Naive thymus-derived CD8-positive, alpha-beta T cell (primary cell): ENCODE measurements at places on chromosomes 1 and 21. TPM values are rescaled to one million over a fixed set of nuclear protein-coding genes. Genes with fewer than 3 reads are reported as not detected.

Gene PGLYRP4
- polyA plus RNA-seq: not detected

Gene C2CD4D
- 0.26 TPM for polyA plus RNA-seq

Gene DNASE2B
- not detected for polyA plus RNA-seq

Gene OR2L13
- 0.32 TPM for polyA plus RNA-seq

DNA sequence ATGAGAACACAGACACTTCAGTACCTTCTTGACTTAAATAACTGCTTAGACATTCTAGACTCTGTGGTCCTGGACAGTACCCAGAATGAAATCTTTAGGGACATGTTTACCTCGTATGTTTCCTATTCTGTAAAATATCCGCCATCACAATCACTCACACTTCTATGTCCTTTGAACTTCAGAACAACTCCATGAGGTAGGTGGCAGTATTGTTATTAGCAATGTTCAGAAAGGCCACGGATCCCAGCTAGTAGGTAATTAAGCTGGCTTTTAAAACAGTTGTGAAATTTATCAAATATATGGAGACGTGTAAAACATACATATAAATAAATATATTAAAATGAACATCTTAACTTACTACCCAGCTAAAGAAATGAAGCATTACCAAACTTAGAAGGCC is 83.4 kb downstream of the CACHD1 start:
- H3K4me1 ChIP-seq: peaks cover 46% of the 10 kb centered on the region
- no peak overlapping the region for H3K4me3 ChIP-seq
- H3K27me3 ChIP-seq: no peaks in the 10 kb centered on the region
- no peak overlapping the region for H3K27ac ChIP-seq

DNA sequence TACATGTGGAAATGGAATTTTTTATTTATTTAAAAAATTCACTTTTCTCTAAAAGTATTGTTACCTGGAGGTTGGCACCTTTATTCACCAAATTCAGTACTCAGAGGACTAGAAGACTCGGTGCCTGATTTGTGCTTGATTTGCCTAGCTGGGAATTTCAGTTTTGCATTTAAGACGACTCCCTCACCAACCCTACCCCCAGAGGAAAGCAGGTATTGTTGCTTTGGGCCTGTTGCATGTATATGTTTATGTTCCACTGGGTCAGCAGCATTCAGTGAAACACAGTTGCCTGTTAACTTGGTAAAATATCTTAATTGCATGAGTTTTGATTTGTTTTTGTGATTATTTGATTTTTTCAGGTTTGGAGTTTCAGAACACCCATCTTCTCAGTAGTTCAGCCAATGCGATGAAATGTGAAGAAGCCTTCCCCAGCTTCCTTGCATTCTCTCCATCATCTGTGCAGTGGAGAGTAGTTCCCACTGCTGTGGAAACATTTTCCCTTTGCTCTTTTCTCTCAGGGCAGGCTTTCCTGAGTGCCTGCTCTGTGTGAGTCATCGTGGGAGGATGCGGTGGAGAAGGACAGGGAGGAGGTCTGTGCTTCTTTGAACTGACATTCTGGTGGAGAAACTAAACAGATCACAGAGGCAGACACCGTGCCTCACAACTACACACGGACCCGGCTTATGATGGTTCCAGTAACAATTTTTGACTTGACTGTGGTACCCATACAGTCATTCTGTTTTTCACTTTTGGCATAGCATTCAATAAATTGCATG is 6.4 kb downstream of the ADARB1 start:
- H3K27ac ChIP-seq: peak overlapping the region; percentile 92
- H3K4me1 ChIP-seq: peaks cover 99% of the 10 kb centered on the region
- peak overlapping the region; percentile 59 for H3K4me3 ChIP-seq
- no peaks in the 10 kb centered on the region for H3K27me3 ChIP-seq
- DNase-seq: no peak

- no peak for DNase-seq
- H3K4me3 ChIP-seq: no peak overlapping the region
- H3K4me1 ChIP-seq: no peaks in the 10 kb centered on the region
- no peak overlapping the region for H3K27ac ChIP-seq
- H3K27me3 ChIP-seq: peaks cover 8% of the 10 kb centered on the region
Measured at GRCh38 chr1:218521414-218522169, 176.5 kb downstream of the TGFB2 start.

- H3K4me1 ChIP-seq: no peaks in the 10 kb centered on the region
- no peaks in the 10 kb centered on the region for H3K36me3 ChIP-seq
- H3K27me3 ChIP-seq: peaks cover 32% of the 10 kb centered on the region
Measured at GRCh38 chr1:39898648-39899603, 2.8 kb downstream of the MYCL start.
